Stimulated activated CD8-positive, alpha-beta memory T cell treated with anti-CD3 and anti-CD28 coated beads, Interleukin-7, amount 100 ng/mL, for 1 hour (primary cell): ENCODE measurements at places on chromosomes 3 and 15.

DNA sequence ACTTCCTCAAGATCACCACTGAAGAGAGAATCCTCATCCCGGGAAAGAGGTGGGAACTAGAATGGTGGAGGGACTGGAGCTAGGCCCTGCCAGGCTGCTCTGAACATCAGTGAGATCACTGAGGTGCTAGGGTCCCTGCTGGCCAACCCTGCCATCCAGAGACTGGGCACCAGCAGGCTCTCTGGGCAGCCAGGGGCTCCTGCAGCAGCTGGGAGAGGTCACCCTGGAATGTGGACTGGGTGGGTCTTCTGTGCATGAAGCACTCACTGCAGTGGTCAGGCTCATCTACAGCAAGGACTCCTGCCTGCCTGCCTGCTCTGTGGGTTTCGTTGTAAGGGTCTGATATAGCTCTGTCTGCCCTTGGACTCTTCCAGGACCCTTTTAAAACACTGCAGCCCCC is 24.9 kb downstream of the ALS2CL start:
- DNase-seq = no peak

DNA sequence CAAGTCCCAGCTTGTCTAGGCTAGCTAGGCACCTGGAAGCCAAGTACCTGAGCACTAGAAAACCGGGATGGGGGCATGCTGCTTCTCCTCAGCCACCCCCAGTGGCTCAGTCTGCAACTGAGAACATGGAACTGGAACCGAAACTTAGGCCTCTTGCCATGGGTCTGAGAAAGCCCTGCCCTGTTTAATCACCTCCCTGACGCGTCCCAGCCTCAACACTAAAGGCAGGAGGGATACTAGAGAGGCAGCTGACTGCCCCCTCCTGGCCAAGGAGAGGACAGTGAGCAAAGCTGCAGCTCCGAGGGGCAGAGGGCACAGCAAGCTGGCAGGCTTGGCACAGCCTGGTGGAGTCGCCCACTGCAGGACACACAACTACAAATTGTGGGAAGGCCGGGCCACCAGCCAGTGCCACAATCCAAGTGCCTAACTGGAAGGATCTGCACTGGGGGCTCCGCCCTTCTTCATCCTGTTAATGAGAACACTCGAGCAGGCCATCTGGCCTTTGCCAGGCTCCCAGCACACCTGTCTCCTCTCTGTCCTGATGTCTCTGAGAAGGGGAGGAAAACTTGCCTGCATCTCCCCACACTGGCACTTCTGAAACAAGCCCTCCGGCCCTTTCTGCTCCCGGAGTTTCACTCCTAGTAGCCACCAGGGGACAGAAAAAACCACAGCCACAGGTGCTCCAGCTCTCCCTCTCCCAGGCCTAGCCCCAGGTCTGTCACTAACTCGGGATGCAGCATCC is 53.7 kb downstream of the BDH1 start:
- DNase-seq = no peak

DNA sequence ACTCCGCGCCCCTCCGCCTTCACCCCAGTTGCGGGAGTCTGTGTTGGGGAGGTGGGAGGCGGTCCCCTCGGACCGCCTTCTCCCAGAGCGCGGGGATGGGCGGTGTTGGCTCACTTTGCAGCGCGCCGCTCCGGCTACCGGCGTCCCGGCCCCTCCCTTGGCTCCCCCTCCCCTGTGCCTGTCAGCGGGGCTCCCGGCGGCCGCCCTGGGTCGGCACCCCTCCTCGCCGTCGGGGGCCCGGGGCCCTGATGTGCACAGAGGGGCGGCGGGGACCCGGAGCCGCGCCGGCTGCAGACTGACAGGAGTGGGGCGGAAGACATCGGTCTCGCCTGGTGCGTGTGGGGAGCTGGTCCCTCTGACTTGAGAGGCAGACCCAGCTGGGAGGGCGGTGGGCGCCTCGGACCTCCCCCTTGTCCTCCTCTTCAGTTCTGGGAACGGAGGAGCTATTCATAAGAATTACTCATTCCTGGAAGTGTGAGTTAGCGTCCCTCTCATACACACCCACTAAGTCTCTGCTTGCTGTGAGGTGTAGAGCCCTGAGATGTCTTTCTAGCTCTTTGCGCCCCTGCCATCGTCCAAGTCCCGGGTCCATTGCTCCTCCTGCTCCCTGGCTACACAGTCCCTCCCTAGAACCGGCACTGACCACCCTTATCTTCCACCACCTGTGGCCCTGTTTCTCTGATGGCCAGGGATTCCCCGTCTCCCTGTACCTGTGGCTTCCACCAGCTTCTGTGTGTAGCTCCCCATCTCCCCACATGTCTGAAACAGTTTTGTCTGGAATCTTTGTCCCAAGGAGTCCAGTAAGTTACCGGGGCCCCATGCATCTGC is 42.3 kb upstream of the ROPN1 start:
- DNase-seq = no peak

GRCh38 chr3:193836918-193837317 is 243.9 kb downstream of the OPA1 start:
- DNase-seq = no peak

- DNase-seq = no peak
These were observed 9.7 kb upstream of the FBXL22 start for GRCh38 chr15:63587527-63587926.
